Pulmonary artery endothelial cell (primary cell): ENCODE measurements at places on chromosomes 16 and 17.

- no peak for DNase-seq
Measured at GRCh38 chr17:40079545-40079944, 16.8 kb downstream of the THRA start.

GRCh38 chr16:11977376-11978041 lies 975 bp downstream of the SNX29 start:
- DNase-seq: no peak

- no peak for DNase-seq
Measured at GRCh38 chr16:9625122-9625521, 533.7 kb downstream of the HAPSTR1 start.

GRCh38 chr17:1412185-1413110 lies 12.4 kb upstream of the YWHAE start:
- no peak for DNase-seq

GRCh38 chr16:89922884-89923639 lies at the start of gene TUBB3:
Gene TUBB3 (plus strand): TSS chr16:89923342. CDS start chr16:89923402, 60 bp downstream.
- DNase-seq: no peak

- DNase-seq: no peak
Measured at GRCh38 chr17:74856112-74856511, 3.6 kb downstream of the GRIN2C start.

GRCh38 chr16:67936124-67936879 lies at the start of gene PSMB10:
Gene PSMB10 (minus strand): TSS chr16:67936850. CDS start chr16:67936749, 101 bp downstream.
- DNase-seq: no peak

DNA sequence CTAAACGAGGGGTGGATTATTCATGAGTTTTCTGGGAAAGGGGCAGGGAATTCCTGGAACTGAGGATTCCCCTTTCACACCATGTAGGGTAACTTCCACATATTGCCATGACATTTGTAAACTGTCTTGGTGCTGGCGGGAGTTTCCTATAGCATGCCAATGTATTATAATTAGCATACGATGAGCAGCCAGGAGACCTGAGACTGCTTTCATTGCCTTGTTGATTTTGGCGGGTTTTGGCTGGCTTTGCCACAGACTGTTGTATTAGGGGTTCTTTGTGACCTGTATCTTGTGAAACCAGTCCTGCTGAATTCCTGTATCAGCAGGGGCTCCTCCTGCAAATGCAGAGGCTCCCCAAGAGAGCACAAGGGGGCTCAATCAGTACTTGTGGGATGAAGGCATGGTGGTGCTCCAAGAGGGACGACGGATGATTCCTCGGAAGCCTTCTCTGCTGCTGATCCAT lies 104.4 kb upstream of the CACNG5 start:
- no peak for DNase-seq

- no peak for DNase-seq
Measured at GRCh38 chr16:86802013-86802412, 223.7 kb downstream of the FOXL1 start.

DNA sequence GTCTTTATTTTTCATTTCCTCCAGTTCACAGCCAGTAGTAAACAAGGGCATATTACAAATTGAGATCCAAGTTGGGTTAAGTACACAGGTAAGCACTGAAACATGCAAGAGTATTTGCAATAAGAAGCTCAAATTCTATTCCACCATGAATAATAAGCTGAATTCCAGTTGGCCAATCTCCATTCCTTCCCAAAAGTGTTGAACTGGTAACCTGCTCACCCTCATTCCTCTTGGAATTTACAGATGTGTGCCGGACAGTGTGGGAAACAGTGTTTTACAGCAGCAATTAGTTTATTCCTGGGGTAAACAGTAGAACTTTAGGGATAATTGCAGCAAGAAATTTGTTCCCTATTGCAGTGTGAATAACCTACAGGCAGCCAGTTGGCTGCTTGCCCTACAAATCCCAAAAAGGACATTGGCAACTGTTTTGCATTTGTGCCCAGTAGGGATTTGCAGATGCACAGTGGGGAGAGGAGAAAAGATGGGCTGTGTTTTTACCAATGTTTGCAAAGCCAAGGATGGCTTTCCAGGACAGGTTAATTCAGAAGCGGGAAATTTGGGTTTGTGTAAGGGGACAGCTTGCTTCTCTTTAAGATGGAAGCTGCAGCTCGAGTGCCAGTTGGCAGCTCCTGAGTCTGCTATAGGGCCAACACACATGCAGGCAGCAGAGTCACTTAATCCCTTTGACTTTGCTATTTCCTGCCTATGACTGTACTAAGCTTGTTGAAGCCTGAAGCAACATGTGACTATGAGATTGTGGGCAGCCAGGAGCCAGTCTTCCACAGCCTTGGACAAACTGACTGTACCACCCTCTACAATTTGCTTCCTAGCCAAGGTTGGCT lies 318.9 kb downstream of the MAP2K6 start:
- peak; percentile 48 for DNase-seq

GRCh38 chr17:82679586-82680465 lies 18.7 kb downstream of the RAB40B start:
- DNase-seq: no peak

DNA sequence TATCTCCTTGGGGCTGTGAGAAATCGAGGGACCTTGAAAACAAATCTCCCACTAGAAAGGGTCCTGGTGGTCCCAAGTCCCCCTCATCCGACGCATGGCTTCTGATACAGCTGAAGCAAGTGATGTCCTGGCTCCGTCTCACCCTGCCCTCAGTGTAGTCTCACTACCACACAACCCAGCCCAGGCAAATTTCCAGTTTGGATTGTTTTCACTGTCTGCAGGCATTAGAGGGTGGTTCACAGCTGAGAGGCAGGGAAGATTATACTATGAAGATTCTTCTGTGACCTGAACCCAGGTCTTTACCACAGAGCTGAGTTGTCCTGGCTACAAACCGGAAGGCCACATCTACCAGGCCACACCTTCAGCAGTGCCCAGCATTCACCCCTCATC lies 17.7 kb downstream of the ZNHIT3 start:
- DNase-seq: no peak

DNA sequence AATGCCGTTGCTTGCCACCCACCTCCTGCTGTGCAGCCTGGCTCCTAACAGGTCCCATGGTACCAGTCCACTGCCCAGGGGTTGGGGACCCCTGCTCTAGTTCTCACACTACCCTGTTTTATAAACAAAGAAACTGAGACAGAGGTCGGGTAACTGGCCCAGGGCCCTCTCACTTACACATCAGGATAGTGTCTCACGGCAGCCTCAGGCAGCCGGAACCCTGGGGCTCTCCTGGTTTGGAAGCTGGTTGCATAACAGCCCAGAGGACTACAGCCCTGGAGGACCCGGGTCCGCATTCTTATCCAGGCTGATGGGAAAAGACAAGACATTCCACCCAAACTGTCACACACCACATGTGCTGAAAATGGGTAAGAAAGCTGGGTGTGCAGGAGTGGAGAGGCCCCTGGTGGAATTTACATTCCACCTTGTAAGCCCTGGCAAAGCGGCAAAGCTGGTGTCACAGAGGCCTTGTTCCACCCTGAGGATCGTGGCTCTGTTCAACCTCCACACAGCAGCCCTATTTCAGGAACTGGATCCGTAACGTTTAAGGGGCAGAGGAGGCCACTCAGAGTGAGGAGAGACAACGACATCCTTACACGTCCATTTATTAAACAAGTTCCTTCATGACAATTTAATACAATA lies 9.8 kb downstream of the CMTM3 start:
- DNase-seq: no peak

DNA sequence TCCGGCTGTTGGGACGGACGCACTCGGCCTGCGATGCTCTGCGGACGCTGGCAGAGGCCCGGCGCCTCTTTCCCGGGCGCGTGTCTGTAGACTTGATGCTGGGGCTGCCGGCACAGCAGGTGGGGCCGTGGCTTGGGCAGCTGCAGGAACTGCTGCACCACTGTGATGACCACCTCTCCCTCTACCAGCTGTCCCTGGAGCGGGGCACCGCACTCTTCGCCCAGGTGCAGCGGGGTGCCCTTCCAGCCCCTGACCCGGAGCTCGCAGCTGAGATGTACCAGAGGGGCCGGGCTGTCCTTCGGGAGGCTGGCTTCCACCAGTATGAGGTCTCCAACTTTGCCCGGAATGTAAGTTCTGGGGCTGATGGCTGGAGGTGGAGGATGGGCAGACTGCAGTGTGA lies 3.5 kb downstream of the RSAD1 start:
- DNase-seq: no peak

DNA sequence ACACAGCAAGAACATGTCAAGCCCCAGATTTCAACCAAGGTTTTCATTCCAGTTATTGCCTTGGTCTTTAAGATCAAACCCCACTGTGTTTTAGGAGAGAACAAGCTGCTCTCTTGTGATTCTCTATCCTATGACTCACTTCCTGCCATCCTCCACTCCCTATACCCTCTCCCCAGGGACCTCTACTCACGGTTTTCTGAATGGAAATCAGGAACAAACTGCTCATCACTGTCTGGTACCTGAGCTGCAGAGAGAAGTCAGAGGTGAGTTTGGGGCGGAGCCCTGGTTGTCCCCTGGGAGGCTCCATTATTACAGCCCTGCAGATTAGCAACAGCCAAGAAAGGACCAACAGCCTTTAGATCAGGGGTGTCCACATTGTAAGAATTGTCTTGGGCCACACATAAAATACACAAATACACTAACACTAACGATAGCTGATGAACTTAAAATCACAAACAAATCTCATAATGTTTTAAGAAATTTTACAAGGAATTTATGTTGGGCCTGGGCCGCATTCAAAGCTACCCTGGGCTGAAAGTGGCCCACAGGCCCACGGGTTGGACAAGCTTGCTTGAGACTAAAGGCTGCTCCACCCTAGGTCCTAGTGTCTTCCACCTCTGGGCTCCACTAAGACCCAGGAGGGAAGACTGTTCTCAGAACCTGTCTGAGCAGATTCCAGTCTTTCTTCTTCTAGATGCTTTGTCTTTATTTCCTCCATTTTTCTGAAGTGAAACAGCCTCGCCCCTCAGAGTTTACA lies 9.7 kb downstream of the ETV4 start:
- no peak for DNase-seq

DNA sequence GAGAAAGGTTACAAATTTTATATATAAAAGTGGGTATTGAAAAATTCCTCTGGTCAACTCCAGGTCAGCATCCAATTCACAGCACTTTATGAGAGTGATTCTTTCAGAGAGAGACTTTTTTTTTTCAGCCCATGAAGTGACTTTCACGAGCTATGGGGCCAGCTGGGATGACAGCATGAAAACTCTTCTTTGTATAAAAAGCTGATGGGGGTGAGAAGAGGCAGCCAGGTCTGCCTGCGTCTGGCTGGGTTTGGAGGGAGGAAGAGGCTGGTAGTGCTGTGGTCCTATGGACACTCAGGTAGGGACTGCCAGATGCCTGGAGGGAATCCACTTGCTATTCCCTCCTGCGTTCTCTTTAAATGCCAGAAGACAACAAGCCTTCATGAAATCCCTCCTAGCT lies 250.6 kb downstream of the UTP18 start:
- no peak for DNase-seq

DNA sequence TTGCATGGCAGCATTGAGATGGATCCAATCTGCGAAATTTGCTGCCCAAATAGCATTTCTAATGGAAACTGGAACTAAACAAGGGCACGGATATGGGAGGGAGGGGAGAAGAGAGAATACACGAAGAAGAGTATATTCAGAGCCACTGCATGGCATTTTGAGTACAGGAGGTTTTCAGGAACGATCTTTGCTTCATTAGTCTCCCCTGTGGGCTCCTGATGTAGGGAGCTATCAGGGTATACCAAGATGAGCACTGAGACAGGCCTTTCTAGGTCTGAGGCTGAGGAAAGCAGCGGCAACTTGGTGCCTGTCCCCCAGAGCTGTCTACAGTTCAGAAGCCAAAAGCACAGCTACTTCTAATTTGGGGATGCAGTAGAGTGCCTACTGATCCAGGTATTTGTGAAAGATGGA lies 257.7 kb upstream of the PMFBP1 start:
- DNase-seq: no peak

DNA sequence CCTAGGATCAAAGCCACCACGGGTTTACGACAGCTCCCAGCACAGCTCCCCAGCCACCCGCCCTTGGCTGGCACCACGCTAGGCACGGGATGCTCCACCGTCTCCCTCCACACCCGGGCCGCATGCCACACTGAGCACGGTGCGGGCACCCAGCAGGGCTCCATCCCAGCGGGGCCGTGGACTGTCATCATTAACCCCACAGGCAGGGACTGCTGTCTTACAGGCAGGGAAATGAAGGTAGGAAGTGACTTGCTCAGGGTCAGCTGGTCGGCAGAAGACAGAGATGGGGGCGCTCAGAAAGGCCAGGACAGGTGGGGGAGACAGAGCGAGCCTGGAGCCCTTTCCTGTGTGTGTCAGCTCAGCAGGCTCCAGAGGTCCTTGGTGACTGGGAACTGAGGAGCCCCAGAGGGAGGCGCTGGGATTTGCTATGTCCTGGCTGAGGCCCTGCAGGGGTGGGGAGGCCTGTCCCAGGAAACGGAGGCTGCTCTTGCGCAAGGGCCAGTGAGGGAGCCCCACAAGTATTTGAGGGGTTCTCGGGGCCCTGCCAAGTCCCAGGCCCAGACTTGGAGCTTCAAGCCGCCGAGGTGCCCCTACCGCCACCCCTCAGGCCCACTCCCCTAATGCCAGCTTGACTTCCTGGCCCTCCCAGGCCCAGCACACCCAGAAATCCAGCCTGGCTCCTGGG lies 3.2 kb downstream of the UBALD1 start:
- no peak for DNase-seq

- DNase-seq: no peak
Measured at GRCh38 chr17:8417806-8418205, 17.9 kb upstream of the NDEL1 start.

- DNase-seq: no peak
Measured at GRCh38 chr16:27735031-27735430, 185.1 kb downstream of the KATNIP start.

DNA sequence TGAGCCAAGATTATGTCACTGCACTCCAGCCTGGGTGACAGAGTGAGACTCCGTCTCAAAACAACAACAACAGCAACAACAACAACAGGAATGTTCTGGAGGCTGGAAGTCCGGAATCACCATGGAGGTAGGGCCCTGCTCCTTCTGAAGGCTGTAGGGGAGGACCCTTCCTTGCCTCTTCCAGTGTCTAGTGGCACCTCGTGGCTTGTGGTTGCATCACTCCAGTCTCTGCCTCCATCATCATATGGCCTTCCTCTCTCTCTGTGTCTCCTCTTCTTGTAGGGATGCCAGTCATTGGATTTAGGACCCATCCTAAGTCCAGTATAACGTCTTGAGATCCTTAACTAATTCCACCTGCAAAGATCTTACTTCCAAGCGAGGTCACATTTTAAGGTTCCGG lies 14.0 kb downstream of the NAGPA start:
- DNase-seq: no peak

DNA sequence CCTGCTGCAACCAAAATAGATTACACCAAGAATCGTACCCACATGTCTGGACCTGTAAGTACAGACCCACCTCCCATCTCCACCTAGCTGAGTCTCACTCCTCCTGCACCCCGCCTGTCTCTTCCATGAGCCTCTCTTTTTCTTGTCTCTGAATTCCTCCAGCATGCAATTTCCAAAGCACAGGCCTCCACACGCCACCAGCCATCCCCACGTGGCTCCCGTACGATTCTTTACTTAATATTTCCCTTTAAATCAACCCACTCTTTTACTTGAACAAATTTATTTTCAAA lies 1.2 kb downstream of the RPH3AL start:
- DNase-seq: no peak

GRCh38 chr16:88456356-88457292 lies 3.5 kb downstream of the ZFPM1 start:
- DNase-seq: no peak
